ENCODE measurements at places on chromosomes 16 and 17.
A peak's percentile ranks its signal among the peaks of the same experiment; 100 is the strongest.

DNA sequence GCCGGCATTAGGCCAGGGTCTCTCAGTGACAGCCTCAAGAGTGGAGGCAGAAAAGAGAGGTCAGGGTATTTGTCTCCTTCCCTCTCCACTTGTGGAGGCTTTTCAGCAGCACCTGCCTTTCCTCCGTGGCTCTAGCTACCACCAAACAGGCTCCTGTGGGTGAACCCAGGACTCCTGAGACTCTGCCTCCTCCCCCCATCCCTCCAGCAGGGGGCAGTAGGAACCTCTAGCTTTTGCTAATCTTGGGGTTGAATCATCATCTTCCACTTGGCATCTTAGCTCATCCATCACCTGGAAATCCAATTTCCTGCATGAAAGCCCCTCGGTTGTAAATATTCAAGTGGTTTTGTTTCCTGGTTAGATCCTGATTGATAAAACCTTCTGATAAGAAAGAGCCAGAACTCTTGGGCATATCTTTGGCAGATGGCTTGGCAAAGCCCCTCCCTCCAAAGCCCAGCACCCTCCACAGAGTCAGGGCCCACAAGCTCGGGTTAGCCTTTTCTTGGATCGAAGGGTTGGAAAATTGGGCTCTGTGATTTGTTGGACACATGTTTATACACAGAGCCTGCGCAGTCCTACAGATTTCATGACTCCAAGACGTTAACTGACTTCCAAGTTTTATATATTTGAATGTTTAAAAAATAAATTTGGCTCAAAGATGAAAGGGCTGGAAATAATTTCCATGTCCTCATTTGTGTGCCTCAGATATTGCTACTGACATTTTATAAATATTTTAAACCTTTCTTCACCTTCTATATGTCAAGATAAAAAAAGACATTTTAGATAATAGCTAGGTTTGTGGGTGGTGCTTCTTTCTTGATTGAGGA lies 322.1 kb downstream of the MAP2K4 start:
- no peak for DNase-seq

- no peak for DNase-seq
Measured at GRCh38 chr17:74816905-74817620, 40.9 kb upstream of the NAT9 start.

- no peak for DNase-seq
Measured at GRCh38 chr17:9973669-9974447, 68.8 kb upstream of the RCVRN start.

GRCh38 chr16:5447734-5448133 lies 350.1 kb upstream of the EEF2KMT start:
- DNase-seq: no peak

DNA sequence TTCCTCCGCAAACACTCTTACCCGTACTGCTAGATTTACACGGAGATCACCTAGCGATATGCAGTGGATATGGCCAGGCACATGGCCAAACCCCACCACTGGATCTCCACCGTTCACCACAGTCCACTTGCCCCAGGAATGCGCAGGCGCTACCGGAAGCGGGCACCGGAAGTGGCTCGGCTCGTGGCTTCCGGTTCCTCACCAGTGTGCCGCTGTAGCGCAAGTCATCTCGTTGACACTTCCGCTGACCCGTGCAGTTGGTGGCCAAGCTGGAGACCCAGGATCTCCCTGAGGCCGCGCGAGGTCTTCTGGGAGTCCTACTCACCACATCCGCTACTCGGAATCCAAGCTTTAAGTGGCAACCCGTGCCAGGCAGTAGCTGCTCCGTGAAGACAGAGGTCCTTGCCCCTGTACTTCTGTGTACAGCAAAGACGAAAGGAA lies 11.5 kb downstream of the ZNF597 start:
- DNase-seq: peak; percentile 24

DNA sequence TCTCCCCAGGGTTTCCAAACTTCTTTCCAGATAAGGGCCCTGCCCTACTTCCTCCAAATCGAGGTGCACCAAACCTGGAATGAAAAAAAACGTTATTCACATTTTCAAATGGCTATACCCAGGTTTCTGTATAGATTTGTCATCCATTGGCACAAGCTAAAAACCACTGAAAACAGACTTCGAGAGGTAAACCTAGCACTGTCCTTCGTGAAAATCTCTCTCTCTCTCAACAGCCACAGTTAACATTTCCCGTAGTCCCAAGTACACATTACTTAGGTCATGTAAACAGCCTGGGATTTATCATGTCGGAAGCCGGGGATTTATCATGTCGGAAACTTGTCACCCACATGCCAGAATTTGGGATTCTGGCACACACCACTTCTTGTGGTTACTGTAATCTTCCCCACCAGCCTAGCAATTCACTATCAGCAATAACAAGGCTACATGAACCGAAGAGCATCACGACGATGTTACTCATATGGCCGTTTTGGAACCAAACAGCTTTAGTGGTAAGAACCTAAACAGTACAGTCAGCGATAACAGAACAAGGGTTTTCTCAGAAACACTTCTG lies 1.2 kb downstream of the DDX5 start:
- no peak for DNase-seq

GRCh38 chr16:87850009-87851006 lies 19.0 kb downstream of the SLC7A5 start:
- peak; percentile 53 for DNase-seq

DNA sequence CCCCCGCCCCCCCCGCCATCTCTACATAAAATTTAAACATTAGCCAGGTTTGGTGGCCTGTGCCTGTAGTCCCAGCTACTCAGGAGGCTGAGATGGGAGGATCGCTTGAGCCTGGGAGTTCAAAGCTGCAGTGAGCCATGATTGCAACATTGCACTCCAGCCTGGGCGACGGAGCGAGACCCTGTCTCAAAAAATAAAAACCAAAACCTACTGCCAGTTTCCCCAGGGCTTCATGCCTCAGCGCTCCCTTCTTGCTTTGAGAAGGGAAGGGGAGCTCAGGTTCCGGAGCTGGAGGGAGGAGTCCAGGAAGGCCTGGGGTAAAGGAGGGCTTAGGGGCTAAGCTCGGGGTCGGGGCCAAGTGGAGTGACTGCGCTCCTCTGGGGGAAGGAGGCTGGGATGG lies 20.5 kb downstream of the PLCD3 start:
- no peak for DNase-seq

DNA sequence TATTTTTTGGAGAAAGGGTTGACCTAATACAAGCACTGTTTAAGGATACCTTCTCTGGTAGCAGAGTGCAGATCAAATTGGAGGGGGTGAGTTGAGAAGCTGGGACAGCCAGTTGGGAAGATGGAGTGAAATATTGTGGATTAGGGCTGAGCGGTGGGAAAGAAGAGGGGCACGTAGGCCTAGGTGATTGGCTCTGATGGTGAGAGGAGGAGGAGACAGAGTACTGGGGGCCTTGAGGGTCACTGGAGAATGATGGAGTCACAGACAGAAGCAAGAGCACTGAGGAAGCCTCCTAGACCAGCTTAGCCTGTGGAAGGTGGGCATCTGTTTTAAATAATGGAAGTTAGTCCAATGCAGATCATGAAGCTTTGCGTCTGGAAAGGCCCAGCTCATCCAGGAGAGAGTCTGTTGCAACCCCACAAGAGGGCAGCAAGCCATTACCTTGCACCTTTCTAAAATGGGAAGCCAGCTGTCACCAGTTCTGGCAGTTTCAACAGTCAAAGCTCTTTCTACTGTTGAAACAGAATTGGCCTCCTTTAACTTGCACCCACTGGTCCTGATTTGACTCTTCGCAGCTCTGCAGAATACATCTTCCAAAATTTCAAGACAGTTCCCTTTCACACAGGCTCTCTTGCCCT lies 11.8 kb downstream of the SLC9A5 start:
- DNase-seq: no peak

DNA sequence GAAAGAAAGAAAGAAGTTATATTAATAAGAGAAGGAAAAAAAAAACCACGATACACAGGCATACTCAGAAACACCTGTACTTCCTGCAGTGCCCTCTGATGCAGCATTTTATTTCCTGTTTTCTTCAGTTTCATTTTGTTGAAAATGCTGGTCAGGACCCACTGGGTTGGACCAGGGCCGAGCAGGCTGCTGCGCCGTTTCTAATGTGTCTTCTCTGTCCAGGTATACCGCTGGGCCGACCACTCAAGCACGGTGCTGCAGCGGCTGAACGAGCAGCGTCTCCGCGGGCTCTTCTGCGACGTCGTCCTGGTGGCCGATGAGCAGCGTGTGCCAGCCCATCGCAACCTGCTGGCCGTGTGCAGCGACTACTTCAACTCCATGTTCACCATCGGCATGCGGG lies 8.3 kb downstream of the KLHL36 start:
- no peak for DNase-seq

- no peak for DNase-seq
Measured at GRCh38 chr17:48642843-48643696, 16.9 kb upstream of the HOXB9 start.

GRCh38 chr17:45692661-45693060 lies 91.5 kb upstream of the CRHR1 start:
- no peak for DNase-seq

DNA sequence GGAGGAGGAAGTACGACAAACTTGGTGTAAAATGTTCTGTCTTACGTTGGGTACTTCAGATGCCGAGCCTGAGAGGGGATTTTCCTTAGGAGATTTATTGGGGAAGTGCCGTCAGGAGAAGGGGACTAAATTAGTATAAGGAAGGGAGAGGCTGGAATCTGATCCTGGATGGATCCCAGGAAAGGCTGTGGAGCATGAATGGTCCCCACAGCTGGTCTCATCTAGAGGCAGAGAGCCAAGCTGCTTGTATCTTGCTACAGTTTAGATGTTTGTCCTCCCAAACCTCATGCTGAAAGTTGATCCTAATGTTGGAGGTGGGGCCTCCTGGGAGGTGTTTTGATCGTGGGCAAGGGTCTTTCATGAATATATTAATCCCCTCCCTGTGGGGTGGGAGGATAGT lies 798.4 kb upstream of the EEF2KMT start:
- no peak for DNase-seq

DNA sequence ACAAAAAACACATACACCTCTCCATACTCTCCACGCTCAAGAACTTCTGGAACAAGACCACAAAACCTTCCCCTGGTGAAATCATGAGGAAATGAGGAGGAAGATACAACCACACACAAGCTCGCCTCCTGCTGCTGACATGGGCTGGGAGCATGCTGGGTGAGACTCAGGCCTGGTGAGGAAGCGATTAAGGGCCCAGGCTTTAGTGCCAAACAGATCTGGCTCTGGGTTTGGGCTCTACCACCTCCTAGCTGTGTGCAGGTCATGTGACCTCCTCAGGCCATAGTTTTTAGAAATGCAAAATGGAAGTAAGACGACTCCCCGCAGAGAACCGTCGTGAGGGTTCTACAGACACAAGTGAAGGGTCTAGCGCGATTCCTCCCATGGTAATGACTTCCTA lies 41.3 kb downstream of the VAC14 start:
- DNase-seq: no peak

DNA sequence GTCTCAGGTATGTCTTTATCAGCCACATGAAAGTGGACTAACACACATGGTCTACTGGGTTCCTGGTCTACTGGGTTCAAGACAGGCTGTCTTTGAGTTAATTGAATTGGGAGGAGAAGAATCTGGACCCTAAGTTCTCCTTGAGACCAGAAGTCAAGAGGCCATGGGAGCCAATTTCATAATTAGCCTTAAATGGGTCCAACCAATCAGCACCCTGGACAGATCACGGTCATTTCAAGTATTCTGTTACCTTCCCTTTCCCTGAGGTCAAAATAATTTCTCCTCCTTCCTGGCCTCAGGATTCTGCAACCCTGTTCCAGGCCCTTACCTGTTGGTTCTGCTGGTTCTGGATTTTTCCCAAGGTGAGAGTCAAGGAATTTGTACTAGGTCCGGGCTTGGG lies 23.8 kb downstream of the OSBPL7 start:
- no peak for DNase-seq

- no peak for DNase-seq
Measured at GRCh38 chr16:88528902-88529318, 41.3 kb upstream of the ZC3H18 start.

GRCh38 chr16:9114112-9114511 lies 22.7 kb downstream of the HAPSTR1 start:
- DNase-seq: no peak

- DNase-seq: no peak
Measured at GRCh38 chr16:74743668-74744299, 30.8 kb downstream of the FA2H start.
